ENCODE measurements at places on chromosomes 4 and X.

- no peak for DNase-seq
These were observed 997.2 kb upstream of the SLIT2 start for GRCh38 chr4:19254486-19254885.

GRCh38 chr4:141807103-141807891 lies 170.9 kb downstream of the IL15 start:
- DNase-seq = no peak

- no peak for DNase-seq
These were observed 26.4 kb downstream of the ATG4A start for GRCh38 chrX:108117988-108118387.

GRCh38 chr4:45646885-45647590 lies 476.8 kb downstream of the GABRG1 start:
- no peak for DNase-seq

- DNase-seq = no peak
These were observed 88.1 kb downstream of the COL4A5 start for GRCh38 chrX:108527724-108528123.

- DNase-seq = no peak
These were observed 245.4 kb downstream of the FBXW7 start for GRCh38 chr4:152290366-152290921.
